Bronchial epithelial cell (primary cell): ENCODE measurements at places on chromosomes 2 and 18. TPM values are rescaled to one million over a fixed set of nuclear protein-coding genes. Genes with fewer than 3 reads are reported as not detected.
A peak's percentile ranks its signal among the peaks of the same experiment; 100 is the strongest.

- DNase-seq: no peak
Measured at GRCh38 chr2:108823286-108823685, 36.7 kb downstream of the CCDC138 start.

The SCYGR2 gene
- total RNA-seq: not detected in 2 replicates

The ALKAL2 gene
- total RNA-seq: not detected in 2 replicates

The MERTK gene
- 3.9 and 5.8 TPM in 2 replicates for total RNA-seq

DNA sequence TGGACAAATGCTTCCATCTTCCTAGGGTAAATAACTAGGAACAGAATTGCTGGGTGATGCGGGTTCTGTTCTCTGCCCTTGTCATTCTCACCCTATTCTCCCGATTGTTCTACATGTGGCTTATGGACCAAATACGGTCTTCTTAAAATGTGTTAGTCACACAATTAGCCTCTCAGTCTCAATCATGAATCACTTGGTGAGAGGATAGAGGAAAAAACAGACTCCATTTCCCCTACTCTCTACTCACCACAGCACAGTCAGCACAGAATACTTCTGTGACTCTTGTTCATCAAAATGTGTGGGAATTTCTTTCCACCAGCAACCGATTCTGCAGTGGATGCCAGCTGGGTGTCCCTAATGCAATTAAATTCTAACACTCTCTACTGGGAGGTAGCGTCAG lies 125.2 kb downstream of the SH3BP4 start:
- peak; percentile 59 for DNase-seq

The LAMA1 gene
- total RNA-seq: 0.64 and 1.8 TPM in 2 replicates

- no peak for DNase-seq
Measured at GRCh38 chr2:231785822-231786176, 446 bp upstream of the COPS7B start.

The TRIB2 gene
- total RNA-seq: 6.5 and 7.6 TPM in 2 replicates

The CYS1 gene
- total RNA-seq: 0.26 TPM in 2 replicates

DNA sequence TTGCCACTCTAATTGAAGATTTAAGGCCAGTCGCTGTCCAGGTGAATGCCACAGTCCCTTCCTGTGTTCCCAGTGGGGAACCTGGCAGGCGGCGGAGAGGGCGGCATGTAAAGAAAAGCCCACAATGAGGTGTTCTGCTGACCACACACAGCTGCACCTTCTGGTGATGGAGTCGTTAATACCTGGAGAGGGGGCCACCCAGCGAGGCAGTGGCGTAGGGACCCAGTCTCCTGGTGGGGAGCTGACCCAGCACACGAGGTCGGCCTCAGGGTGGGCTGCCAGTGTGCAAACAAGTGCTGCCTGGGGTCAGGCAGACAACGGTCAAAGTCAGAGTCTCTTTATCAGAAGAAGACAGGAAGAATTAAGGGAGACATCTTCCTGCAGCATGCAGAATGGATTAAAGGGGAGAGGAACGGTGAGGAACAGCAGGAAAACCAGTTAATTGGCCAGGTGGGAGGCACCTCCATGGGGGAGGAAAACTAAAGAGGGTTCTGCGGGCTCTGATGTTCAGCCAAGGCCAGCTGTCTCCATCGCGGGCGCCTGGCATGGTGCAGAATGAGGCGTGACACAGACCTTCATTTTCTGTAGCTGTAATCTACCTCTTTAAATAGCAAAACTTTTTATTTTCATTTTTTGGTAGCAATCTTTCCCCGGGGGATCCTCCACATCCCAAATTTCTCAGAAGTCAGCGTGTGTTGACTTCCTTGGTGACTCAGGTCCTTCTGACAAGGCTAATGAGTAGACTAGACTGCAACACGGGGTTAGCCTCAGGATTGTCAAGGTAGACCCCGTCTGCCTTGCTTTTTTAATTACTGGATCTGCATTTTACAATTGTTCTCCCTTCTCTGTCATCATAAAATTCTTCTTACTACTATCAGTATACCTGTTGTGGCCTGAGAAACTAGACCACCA lies 78.3 kb downstream of the SMAD7 start:
- DNase-seq: peak; percentile 77

The AKAIN1 gene
- total RNA-seq: not detected in 2 replicates

The CAVIN2 gene
- total RNA-seq: 2.8 and 3.7 TPM in 2 replicates
